ENCODE measurements at places on chromosomes 3 and 15. TPM values are rescaled to one million over a fixed set of nuclear protein-coding genes. Genes with fewer than 3 reads are reported as not detected.

- DNase-seq: no peak
Measured at GRCh38 chr3:71905426-71905825, 120.5 kb upstream of the PROK2 start.

DNA sequence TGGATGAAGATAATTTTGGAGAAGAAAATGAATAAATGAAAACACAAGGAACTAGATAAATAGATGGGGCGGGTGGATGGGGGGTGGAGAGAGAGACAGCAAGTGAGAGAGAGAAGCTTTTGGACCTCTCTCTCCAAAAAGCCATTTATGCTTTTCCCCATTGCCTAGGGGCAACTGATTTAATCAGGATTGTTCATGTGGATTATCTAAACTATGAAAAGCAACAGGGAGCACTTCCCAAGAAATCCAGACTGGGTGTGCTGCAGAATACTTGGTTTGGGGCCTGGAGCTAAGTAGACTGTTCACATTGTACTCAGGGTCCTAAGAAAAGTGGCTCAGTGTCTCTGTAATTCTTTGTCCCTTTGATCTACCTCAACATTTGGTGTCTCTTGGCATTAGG is 367.0 kb downstream of the TIGIT start:
- DNase-seq: no peak

- DNase-seq: no peak
Measured at GRCh38 chr15:87123676-87124382, 1044.2 kb downstream of the AGBL1 start.

DNA sequence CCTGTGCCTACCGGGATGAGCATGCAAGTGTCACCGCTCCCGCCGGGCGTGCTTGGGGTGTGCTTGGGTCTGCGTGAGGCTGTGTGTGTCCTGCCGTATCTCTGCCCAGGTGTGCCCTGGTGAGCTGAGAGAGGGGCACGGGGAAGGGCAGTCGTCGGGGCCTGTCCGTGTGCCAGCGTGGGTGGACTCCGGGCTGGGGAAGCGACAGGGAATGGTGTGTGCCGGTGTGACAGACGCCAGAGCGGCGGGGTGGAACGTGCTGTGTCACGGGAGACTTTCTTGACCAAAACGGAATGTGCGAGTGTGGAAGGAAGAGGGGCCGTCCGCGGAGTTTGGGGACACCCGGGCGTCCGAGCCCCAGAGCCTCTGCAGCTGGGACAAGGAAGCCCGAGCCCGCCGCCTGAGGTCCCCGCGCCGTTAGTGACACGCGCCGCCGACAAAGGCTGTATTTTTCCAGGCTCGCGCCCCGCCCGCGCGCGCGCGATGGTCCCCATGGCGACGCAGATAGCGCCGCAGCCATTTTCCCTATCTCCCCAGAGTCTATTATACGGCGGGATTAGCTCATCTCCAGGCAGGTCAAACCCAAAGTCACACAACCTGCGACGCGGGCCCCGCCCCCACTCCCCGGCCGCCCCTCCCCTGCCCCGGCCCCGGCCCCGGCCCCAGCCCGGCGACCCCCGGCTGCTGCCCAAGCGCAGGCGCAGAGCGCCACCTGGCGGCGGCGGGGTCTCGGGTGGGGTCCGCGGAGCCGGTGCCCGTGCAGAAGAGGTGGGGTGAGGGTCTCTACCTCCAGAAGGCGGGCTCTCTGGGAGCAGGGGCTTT is 4.5 kb upstream of the GATA2 start:
- DNase-seq: no peak

GRCh38 chr3:124298951-124299350 is 307.0 kb upstream of the ROPN1 start:
- DNase-seq: no peak

DNA sequence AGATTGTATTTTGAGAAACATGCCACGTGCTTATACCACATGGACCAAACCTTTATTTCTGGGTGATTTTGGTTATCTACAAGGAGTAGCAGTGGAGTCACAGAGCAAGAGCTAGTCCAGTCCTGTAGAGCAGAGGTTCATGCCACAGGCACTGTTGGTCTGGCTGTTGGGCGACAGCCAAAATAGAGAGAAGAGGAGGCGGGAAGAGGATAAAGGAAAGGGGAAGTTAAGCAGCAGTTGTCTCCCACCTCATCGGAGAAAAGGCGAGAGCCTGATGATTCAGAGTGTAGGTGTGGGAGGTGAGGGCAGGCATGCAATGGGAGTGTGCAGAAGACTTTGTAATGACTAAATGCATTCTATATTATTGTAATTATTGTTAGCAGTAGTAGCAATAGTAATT is 237.5 kb upstream of the ROPN1 start:
- DNase-seq: peak; percentile 59

LRRC2 gene
- total RNA-seq: 0.20 TPM

TMC3 gene
- total RNA-seq: not detected

- DNase-seq: peak; percentile 82
Measured at GRCh38 chr15:77075528-77075927, 4.6 kb upstream of the TSPAN3 start.

PTPRG gene
- 34.6 TPM for total RNA-seq

NEO1 gene
- total RNA-seq: 2.9 TPM

ITGA11 gene
- total RNA-seq: 0.77 TPM

SUSD5 gene
- total RNA-seq: 18.2 TPM
